ENCODE measurements at places on chromosomes 2 and 18.

DNA sequence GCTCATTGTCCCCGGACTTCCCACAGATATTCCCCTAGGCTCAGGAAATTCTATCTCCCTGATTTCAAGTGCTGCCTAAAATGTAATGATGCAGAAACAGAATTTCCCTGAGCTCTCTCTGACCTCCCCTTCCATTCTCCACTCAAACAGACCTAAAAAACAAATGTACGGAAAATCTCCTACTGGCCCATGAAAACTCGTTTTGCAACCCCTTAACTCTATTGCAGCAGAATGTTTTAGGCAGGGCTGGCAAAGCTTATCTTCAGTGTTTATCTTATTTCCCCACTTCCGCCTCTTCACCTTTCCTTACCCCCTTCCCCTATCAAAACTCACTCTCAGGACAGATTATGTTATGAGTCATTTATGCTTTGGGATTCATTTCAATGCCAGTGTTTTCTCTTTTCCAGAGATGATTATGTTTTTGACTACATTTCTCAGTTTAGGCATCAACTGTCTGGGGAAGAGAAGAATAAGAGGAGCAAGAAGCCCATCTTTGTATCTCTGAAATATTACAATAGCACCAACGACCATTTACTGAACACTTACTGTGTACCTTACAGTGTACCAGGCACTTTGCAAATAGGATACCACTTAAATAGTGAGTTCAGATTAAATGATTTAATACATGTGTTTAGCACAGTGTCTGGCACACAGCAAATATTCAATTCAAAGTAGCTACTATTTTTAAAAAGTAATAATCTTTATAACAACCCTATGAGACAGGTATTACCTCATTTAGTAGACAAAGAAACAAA is 53.9 kb upstream of the STPG4 start:
- no peak for DNase-seq

- no peak for DNase-seq
Measured at GRCh38 chr18:7730682-7731081, 163.6 kb downstream of the PTPRM start.

- DNase-seq: no peak
Measured at GRCh38 chr2:122203523-122203922, 448.1 kb downstream of the TSN start.

GRCh38 chr2:39435741-39436591 is 1.1 kb downstream of the MAP4K3 start:
- peak; percentile 5 for DNase-seq

DNA sequence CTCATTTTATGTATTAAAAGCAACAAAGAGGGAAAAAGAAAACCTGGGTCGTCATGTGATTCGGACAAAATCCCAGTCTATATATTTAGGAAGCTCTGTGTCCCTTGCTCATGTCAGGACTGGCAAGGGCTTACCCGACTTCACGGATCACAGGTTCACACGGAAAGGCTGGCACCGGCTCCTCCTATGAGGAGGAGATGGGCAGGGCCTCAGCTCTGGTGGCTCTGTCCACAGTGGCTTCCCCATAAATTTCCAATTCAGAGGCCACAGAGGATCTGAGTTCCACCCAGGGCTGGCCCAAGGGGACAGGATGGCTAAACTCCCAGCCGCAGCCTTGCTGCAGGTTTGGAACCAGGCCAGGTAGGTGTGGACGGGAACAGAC is 186.8 kb downstream of the BCL2 start:
- no peak for DNase-seq

DNA sequence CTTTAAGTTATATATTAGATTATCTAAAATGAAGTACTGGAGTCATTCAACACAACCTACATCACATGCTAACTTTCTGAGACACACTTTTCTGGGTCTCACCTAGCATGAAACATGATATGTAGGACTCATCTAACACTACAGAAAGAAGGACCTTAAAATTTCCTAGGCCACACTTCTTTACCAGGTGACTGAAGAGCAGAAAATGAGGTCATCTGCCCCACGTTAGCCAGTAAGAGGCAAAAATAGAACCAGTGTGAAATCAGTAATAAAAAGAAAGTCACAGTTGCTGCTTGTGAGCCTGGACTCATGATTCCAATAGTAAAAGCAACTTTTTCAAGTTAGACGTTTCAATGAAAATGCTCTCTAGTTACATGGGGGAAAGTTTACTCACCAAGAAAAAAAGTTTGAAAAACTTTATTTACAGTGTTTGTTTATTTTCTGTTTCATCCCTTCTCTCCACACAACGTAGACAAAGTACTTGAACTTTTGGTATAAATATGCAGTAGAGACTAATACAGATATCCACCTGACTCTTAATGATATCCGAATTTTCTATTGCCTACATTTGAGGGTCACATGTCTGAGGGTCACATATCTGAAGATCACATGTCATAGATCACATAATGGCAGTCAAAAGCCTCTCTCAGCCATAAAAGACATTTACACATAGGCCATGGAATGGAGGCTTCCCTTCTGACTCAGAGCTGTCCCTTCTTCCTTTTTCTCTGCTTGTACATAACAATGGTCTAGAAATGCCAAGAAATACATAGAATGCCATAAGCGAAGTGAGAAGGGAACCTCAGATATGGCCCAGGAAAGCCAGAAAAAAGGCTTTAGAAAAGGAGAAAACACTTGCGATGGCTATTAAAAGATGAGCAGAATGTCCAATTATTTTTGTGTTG is 362.9 kb downstream of the ZEB2 start:
- DNase-seq: no peak

- DNase-seq: no peak
Measured at GRCh38 chr2:54461261-54461660, 5.1 kb downstream of the SPTBN1 start.

GRCh38 chr2:3282056-3282998 is 95.3 kb downstream of the EIPR1 start:
- DNase-seq: no peak

All from nephron progenitor cell (in vitro differentiated cells).